ENCODE measurements at places on chromosomes 12 and 14.
A peak's percentile ranks its signal among the peaks of the same experiment; 100 is the strongest.

- DNase-seq, result peak; percentile 9
Measured at GRCh38 chr14:104434214-104435076, 145.1 kb upstream of the C14orf180 start.

DNA sequence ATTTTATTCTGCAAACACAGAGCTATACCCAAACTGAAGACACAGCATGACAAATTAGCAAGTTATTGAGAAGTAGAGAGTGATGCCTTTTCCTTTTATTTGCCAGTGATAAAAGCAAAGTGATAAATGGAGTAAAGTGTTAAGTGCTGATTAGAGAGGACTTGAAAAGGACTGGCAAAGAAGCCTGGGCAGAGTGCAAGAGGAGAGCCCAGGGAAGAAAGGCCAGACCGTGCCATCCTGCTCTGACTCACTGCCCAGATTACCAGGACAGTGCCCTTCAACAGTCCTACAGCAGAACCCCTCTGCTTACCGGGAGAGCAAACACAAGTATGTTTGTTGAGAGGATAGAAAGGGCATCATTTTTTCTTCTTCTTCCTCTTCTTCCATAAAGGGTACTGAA is 106.5 kb downstream of the ETV6 start:
- DNase-seq, result no peak

DNA sequence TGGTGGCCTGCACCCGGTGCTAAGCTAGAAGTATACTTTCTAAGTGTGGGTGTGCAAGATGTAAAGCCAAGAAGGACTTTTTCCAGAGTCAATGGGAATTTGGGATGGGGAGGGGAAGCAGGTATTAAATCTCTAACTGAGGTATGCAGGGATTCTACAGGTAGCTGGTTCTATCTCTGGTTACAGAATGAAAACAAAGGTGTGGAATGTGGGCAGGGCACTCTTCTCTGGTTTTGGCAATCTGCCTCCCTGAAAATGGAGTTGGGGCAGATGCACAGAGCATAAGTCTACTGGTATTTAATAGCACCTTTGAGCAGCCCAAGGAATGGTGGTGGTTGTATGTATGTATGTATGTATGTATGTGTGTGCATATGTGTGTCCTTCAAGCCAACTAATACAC is 66.7 kb upstream of the PPP1R12A start:
- no peak for DNase-seq

- no peak for DNase-seq
Measured at GRCh38 chr12:12034344-12034743, 36.4 kb upstream of the BCL2L14 start.

DNA sequence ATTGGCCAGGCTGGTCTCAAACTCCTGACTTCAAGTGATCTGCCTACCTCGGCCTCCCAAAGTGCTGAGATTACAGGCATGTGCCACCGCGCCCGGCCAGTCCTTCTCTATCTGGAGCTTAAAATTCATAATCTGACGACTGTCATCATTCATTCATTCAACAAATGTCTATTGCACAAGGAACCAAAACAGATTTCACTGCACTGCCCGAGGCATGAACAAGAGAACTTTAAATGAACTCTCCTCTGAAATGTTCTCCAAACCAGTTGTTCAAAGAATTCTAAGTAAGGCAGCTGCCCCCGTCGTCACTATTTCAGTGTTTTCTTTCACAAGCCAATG is 44.8 kb upstream of the METAP2 start:
- DNase-seq, result no peak

DNA sequence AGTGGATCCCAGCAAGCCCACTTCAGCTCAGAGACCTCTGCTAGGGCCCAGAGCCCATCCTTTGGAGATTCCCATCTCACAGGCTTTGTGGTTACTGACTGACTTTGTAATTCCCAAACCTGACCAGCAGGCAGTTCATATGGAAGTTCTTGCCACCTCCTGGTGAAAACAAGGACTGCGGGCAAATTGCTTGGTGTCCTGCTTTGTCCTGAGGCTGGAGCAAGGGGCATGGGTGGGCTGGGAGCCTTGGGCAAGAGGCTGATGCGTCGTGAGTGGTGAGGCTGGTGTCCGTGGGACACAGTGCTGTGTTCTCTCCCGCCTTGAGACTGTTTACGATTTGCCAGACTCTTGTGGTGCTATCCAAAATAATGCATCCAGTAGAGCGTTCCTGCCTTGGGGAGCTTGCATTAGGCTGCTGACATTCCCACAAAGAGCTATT is 91.0 kb downstream of the LRRC74A start:
- DNase-seq, result peak; percentile 60

DNA sequence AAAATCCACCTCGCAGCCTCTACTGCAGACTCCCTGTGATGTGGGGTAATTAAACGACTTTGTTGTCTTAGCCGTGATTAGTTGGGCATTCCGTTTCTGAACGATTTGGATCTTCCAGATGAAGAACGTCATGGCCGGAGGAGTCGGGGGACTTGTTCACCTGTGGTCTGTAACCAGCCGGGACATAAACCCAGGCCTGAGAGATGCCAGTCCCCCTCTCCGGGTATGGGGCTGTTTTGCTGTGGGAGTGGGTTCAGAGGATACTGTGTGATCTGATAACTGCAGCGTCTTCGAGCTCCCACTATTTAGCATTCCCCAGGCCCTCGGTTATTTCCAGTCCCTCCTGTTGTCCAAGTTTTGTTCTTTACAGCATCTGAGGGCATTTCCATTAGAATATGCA is 96.1 kb downstream of the PIWIL1 start:
- DNase-seq, result no peak

DNA sequence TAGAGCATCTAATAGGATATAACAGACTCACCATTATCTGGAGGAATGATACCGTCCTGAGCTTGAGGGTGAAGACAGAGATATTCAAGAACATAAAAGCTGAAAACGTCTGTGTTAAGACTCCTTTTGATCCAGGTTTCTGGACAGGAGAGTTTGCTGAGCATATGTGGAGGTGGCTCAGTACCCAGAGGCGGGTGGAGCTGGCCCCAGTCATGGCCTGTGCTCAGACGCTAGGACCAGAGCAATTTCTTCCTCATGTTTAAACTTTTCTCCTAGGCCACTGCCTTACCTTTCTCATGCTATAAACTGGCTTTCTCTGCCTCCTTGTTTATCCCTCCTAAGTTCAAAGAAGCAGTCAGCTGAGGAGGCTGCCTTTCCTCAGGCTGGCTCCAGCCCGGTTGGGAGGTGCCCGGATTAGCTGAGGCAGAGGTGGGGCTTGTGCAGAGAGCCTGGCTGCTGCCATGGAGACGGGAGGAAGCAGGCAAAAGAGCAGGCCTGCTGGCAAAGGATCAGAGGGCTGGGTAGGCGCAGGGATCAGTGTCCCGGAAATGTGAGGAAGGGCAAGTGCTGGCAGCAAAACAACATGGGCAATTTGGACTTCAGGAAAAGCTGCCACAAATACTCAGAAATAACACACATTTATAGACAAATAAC is 13.7 kb downstream of the COA8 start:
- peak; percentile 96 for DNase-seq

DNA sequence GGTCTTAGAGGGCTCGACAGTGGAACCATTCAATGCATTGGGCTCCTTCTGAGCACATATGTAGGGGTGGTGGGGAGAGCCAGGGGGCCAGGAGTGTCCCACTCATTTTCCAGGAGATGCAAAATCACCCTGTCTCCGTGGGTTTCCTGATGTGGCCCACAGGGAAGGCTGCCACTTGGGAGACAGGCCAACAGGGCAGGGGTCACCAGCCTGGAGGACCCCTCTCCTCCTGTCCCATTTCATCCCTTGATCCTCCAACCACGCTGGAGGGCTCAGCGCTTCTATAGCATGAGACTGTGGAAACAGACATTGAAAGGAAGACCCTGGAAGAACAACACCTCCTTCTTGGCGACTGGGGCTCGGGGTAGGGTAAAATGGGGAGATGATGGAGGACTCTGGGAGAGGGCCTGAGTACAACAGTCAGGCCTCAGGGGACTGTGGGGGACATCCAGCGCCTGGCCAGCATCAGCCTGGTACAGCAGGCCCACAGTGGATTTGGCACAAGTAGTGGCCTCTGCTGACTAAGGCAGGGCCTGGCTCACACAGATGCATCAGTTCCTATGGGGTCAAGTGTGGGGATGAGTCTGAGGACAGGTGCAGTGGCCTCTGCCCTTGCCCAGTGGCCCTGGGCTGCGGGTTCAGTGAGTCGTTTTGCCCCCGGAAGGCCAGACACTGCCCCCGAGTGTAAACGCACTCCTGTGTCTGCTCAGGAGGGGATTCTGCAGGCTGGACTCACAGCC is 68.0 kb downstream of the PRIMA1 start:
- no peak for DNase-seq

DNA sequence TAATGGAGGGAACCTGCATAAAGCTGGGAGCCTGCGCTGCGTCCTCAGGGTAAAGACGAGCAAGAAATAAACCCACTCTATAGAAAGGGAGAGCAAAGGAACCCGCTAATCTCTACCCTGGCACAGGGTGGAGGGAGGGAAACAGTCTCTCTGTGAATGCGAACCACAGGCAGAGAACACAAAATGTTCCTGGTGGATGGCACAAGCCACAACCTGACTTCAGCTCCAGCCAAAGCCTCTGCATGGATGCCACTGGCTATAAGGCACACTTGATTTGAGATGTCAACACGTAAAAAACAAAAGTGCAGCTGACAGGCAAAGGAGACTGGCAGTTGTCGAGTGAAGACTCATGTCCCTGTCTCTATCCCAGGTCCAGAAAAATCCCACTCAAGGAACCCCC is 32.4 kb downstream of the CHGA start:
- no peak for DNase-seq

All from AG20443 (cell line).